Activated T-cell treated with anti-CD3 and anti-CD28 coated beads, Interleukin-2, amount 50 U/mL, for 72 hours (primary cell): ENCODE measurements at places on chromosomes 16 and 17. TPM values are rescaled to one million over a fixed set of nuclear protein-coding genes. Genes with fewer than 3 reads are reported as not detected.

DNA sequence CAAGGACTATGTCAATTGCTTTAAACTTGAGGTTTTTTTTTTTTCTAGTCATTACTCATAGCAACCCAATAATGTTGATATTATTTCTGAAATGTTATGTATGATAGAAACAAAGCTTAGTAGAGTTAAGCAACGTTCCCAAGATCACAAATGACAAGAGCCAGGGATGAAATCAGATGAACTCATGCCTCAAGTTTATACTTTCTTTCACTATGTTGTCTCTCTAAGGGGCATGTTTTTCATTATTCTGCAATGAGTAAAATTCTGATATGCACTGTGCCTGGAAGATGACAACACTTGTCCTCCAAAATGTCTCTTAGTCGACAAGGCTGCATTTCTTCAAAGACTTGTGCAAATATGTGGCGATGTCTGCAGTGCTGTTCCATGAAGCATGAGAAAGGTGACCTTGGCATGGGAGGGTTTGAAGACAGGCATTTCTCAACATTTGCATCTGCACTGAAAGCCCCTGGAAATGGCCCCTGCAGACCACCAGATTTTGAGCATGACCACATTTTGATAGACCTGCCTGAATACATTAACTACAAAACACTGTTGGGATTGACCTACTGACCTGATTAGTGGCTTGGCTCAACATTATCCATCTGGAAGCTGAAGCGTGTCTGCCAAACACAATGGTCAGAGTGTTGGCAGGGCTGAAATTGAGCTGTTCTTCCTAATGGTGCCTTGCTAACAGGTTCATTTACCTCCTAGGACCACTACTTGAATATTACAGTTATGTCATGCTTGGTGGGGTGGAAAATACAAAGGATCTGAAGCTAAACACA is 1027.5 kb downstream of the CDH11 start:
- no peaks in the 10 kb centered on the region for H3K36me3 ChIP-seq
- no peak overlapping the region for H3K27ac ChIP-seq
- no peaks in the 10 kb centered on the region for H3K4me1 ChIP-seq
- H3K4me3 ChIP-seq: no peak overlapping the region
- no peak for DNase-seq
- no peaks in the 10 kb centered on the region for H3K27me3 ChIP-seq

GRCh38 chr17:59753522-59754467 is 46.3 kb downstream of the VMP1 start:
- H3K27me3 ChIP-seq: no peaks in the 10 kb centered on the region
- H3K27ac ChIP-seq: peak overlapping the region; percentile 100
- peaks cover 85% of the 10 kb centered on the region for H3K4me1 ChIP-seq
- peaks cover 7% of the 10 kb centered on the region for H3K36me3 ChIP-seq
- peak overlapping the region; percentile 95 for H3K4me3 ChIP-seq

GRCh38 chr16:53053967-53054669 is 673 bp upstream of the CHD9 start:
- peak; percentile 17 for DNase-seq
- H3K4me1 ChIP-seq: peaks cover 49% of the 10 kb centered on the region
- H3K27me3 ChIP-seq: peaks cover 9% of the 10 kb centered on the region

The ADAD2 gene
- not detected for total RNA-seq

- H3K4me3 ChIP-seq: peak overlapping the region; percentile 85
- H3K27me3 ChIP-seq: no peaks in the 10 kb centered on the region
- no peak overlapping the region for H3K27ac ChIP-seq
- DNase-seq: no peak
- H3K36me3 ChIP-seq: peaks cover 14% of the 10 kb centered on the region
- peaks cover 24% of the 10 kb centered on the region for H3K4me1 ChIP-seq
Measured at GRCh38 chr17:82324566-82325285, 7.3 kb upstream of the CD7 start.

GRCh38 chr16:52117171-52117570 is 429.8 kb downstream of the TOX3 start:
- no peaks in the 10 kb centered on the region for H3K27me3 ChIP-seq
- H3K4me3 ChIP-seq: no peak overlapping the region
- H3K27ac ChIP-seq: no peak overlapping the region
- no peak for DNase-seq
- H3K4me1 ChIP-seq: no peaks in the 10 kb centered on the region

DNA sequence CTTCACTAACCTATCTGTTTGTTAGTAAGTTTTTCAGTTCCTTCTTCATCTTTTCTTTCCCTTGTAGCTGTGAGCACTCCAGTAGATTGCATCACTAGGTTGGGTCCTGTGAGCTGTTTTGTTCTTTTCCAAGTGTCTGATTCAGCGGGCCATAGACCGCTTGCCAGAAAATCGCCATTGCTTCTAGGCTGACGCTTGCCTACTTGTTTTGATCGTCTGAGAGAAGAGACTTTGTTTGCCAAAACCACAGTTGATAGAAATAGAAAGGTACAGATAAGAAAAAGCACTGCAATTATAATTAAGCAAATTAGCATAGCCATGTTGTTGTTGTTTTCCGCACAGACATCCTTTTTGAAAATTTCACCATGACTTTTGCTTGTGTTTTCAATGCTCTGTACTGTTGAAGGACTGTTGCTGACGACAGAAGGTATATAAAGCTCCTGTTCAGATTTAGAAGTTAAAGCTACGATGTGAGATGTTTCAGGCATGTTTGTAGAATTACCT is 3.1 kb downstream of the EVI2A start:
- H3K4me1 ChIP-seq: peaks cover 51% of the 10 kb centered on the region
- peak overlapping the region; percentile 68 for H3K4me3 ChIP-seq
- H3K36me3 ChIP-seq: peaks cover 3% of the 10 kb centered on the region

The NUPR1 gene
- not detected for total RNA-seq

- no peaks in the 10 kb centered on the region for H3K27me3 ChIP-seq
- peak; percentile 78 for DNase-seq
- H3K36me3 ChIP-seq: no peaks in the 10 kb centered on the region
- no peak overlapping the region for H3K27ac ChIP-seq
- peak overlapping the region; percentile 0 for H3K4me3 ChIP-seq
Measured at GRCh38 chr17:58630883-58631522, 60.8 kb downstream of the TEX14 start.

DNA sequence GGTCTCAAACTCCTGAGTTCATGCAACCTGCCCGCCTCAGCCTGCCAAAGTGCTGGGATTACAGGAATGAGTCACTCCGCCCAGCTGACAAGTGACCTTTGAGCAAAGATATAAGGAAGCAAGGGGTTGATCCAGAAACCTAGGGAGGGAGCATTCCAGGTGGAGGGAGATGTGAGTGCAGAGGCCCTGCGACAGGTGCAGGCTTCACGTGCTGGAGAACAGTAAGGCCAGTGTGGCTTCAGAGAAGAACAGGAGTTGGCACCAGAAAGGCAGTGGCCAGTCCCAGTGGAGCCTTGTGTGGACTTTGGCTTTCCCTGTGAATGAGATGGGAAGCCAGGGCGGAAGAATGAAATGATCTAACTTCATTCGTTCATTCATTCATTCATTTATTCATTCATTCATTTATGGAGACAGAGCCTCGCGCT is 73.6 kb upstream of the HAS3 start:
- H3K27ac ChIP-seq: no peak overlapping the region
- no peaks in the 10 kb centered on the region for H3K4me1 ChIP-seq
- H3K4me3 ChIP-seq: no peak overlapping the region

The ZNHIT3 gene
- total RNA-seq: 54.9 TPM

DNA sequence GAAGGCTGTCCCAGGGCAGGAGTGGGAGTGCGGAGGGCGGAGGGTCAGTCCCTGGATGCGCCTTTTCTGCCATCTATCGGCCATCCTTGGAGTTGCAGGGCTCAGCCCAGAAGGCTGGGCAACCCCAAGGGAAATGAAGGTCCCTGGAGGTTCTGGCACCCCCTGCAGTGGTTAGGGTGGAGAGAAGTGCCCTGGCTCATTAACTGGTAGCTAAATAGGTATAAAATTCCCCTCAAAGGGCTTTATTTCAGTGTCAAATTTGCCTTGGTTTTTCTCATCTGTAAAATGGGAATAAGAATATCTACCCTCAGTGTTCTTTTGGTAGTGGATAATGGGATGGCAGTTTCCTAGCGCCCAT is 22.4 kb downstream of the C17orf75 start:
- no peaks in the 10 kb centered on the region for H3K36me3 ChIP-seq
- H3K27me3 ChIP-seq: peaks cover 20% of the 10 kb centered on the region
- H3K4me1 ChIP-seq: peaks cover 15% of the 10 kb centered on the region
- H3K4me3 ChIP-seq: peak overlapping the region; percentile 78
- DNase-seq: peak; percentile 82

The FOXL1 gene
- total RNA-seq: not detected

GRCh38 chr16:56869513-56870275 is 4.7 kb downstream of the SLC12A3 start:
- peaks cover 8% of the 10 kb centered on the region for H3K4me1 ChIP-seq
- H3K4me3 ChIP-seq: no peak overlapping the region
- no peak overlapping the region for H3K27ac ChIP-seq
- DNase-seq: peak; percentile 32

GRCh38 chr16:67415872-67416793 is at the start of gene ZDHHC1:
TSS of gene ZDHHC1 (minus strand) at chr16:67416477. CDS start at chr16:67407775, 8,702 bp downstream.
- DNase-seq: peak; percentile 70
- H3K4me1 ChIP-seq: peaks cover 11% of the 10 kb centered on the region
- H3K27me3 ChIP-seq: peaks cover 52% of the 10 kb centered on the region
- no peaks in the 10 kb centered on the region for H3K36me3 ChIP-seq
- H3K4me3 ChIP-seq: peak within 1 kb of the TSS; percentile 81
- H3K27ac ChIP-seq: no peak within 1 kb of the TSS

GRCh38 chr17:41013181-41013580 is 4.3 kb upstream of the KRTAP3-1 start:
- no peak for DNase-seq
- H3K27me3 ChIP-seq: peaks cover 7% of the 10 kb centered on the region
- H3K4me3 ChIP-seq: no peak overlapping the region
- H3K4me1 ChIP-seq: no peaks in the 10 kb centered on the region
- H3K27ac ChIP-seq: no peak overlapping the region

The CDK5R1 gene
- 24.6 TPM for total RNA-seq

DNA sequence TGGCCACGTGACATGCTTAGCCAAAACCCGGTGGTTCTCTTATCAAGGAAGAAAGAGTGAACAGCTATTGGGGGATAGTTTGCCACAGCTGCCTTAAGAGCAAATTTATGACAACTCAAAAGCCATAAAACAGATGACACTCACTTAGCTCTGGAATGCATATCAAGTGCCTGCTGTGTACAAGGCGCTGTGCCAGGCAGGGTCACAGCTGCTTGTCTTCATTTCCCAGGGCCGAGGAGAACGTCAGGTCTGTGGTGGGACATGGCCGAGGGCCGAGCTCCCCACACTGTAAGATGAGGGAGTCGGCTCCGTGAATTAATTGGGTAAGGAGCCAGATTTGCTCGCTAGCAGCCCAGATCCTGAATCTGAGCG is 14.0 kb downstream of the EEF2K start:
- peaks cover 3% of the 10 kb centered on the region for H3K36me3 ChIP-seq
- DNase-seq: no peak
- H3K4me1 ChIP-seq: peaks cover 20% of the 10 kb centered on the region
- no peaks in the 10 kb centered on the region for H3K27me3 ChIP-seq

The DPEP3 gene
- total RNA-seq: 0.12 TPM

DNA sequence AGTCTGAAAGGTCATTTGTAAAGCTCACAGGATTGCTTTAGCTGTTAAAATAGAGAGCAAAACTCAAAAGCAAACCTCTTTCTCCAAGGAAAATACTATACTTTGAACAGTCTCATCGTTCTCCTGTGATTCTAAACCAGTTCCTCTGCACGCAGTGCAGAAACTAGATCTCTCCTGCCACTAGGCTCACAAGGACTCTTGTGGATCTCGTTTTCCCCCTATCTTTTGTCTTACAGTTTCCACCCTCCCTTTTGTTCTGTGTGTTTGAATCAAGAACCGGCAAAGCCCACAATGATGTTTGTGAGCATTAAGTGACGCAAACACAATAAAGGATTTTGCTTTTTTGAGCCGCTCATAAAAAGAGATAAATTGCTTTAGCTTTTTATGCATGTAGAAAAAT is 1103.5 kb upstream of the RBFOX1 start:
- no peak for DNase-seq
- no peak overlapping the region for H3K27ac ChIP-seq
- H3K4me1 ChIP-seq: no peaks in the 10 kb centered on the region
- H3K4me3 ChIP-seq: no peak overlapping the region

DNA sequence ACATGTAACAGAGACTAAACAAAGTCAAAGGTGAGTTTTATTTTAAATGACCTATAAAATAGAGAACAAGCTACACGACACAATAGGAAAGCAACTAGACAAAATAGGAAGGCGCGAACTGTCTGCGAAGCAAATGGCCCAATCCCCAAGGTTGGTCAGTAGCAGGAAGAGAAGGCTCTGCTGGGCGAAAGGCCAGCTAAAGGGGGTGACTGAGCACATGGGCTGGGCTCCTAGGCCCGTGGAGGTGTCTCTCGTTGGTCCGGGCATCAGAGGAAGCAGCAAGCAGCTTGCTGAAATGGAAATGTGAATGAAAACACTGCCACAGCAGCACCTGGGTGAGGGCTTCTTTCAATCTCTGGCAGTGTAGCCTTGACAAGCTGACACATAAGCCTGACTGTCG is 129.4 kb downstream of the ZNF778 start:
- H3K4me1 ChIP-seq: peaks cover 92% of the 10 kb centered on the region
- H3K27ac ChIP-seq: peak overlapping the region; percentile 17
- no peak overlapping the region for H3K4me3 ChIP-seq
- H3K36me3 ChIP-seq: peaks cover 1% of the 10 kb centered on the region
- no peak for DNase-seq
- H3K27me3 ChIP-seq: no peaks in the 10 kb centered on the region

- DNase-seq: no peak
- no peak overlapping the region for H3K27ac ChIP-seq
Measured at GRCh38 chr16:59259950-59260319, 525.8 kb upstream of the GOT2 start.

- no peaks in the 10 kb centered on the region for H3K27me3 ChIP-seq
- no peak overlapping the region for H3K4me3 ChIP-seq
- no peak overlapping the region for H3K27ac ChIP-seq
Measured at GRCh38 chr17:17170346-17170985, 35.7 kb downstream of the PLD6 start.

GRCh38 chr17:81854974-81855774 is 5.2 kb downstream of the P4HB start:
- DNase-seq: no peak
- no peaks in the 10 kb centered on the region for H3K27me3 ChIP-seq
- peaks cover 27% of the 10 kb centered on the region for H3K4me1 ChIP-seq
- peaks cover 28% of the 10 kb centered on the region for H3K36me3 ChIP-seq
- no peak overlapping the region for H3K27ac ChIP-seq

- H3K4me3 ChIP-seq: peak overlapping the region; percentile 93
- no peak for DNase-seq
- H3K4me1 ChIP-seq: peaks cover 29% of the 10 kb centered on the region
- no peaks in the 10 kb centered on the region for H3K36me3 ChIP-seq
Measured at GRCh38 chr17:68195667-68196393, 52.0 kb upstream of the AMZ2 start.

GRCh38 chr17:36463916-36464764 is 22.3 kb upstream of the ZNHIT3 start:
- no peaks in the 10 kb centered on the region for H3K4me1 ChIP-seq
- peaks cover 46% of the 10 kb centered on the region for H3K27me3 ChIP-seq
- DNase-seq: peak; percentile 67
- no peak overlapping the region for H3K27ac ChIP-seq

The SMG1 gene
- 165 TPM for total RNA-seq
